ENCODE measurements at places on chromosomes 13 and 19.

GRCh38 chr13:113009743-113010509, 40.9 kb downstream of the MCF2L start:
- no peak for DNase-seq

- no peak for DNase-seq
Observed at GRCh38 chr13:99863789-99864626, 107.6 kb downstream of the ZIC5 start.

GRCh38 chr19:6728346-6728745, 7.9 kb upstream of the C3 start:
- no peak for DNase-seq

DNA sequence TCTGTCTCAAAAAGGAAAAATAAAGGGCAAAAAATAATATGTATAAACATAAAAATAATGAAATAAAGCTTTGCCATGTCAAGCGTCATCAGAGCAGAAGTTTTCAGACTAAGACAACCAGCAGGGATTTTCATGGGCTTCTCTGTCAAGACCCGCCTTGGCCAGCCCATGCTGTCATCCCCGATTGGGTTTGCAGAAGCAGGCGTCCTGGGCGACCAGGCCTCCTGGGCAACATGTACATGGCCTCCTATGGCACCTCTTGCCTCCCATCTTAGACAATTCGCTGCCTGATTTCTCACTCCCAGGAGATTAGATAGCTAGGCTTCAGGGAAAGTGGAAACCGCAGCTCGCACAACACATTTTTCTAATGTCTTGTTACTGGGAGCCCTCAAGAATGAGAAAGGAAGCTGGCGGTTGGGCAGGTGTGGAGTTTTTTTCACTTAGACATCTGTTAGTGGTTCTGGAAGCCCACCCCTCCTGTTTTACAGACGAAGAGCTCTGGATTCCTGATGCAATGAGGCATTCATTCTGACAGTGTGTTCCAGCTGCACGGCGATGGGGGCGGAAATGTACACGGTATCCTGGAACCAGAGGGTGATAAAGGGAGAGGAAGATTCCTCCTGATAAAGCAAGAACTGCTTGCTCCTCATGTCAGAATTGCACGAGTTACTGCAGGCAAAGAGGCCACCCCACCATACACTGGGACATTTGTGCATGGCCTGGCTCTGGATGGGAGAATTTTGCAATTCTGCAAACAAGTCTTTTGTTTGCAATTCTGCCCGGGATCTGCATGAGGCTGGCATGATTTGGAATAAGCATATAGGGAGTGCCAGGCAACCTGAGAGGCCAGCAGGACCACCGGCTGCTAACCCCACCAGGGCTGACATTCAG, 47.4 kb upstream of the KATNAL1 start:
- no peak for DNase-seq

DNA sequence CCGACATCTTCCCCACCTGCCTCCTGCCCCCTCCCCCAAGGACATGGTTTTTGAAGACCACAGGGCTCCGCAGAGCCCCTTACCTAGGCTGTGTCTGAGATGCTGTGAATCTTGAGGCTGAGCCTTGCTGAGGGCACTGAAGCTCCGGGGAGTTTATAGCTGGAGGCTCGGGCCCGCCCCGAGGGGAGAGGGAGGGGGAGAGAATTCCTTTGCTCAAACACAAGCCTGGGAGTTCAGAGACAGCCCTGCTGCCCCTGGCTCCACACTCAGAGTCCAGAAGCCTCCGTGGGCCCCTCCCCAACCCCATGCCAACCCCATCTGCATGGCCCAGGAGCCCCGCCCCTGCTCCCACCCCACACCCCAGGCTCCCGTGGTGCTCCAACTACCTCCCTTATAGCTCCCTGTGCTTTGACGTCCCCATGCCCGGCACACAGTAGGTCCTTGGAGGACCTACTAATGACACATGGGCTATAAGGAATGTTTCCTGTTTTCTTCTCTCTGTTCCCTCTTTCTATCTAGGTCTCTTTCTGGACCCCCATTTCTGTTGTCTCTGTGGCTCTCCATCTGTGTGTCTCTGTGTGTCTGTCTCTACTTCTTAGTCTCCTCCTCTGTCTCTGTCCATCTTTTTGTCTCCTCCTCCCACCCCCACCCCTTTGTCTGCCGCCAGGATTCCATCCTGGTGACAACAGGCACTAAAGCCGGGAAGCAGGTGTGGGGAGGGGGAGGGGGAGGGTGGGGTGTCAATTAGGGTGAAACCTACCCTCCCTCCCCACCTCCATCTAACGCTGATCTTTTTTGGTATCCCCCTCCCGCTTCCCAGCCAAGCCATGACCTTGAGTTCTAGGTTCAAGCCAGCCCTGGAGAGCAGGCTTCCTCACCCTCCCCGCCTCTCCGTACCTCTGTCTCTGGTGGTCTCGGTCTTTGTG, at the start of gene TNNT1:
TNNT1 (minus strand) TSS at position 129 of the 926 bp plus-strand sequence. CDS start 2,049 bp downstream, outside the sequence.
- DNase-seq: no peak

- DNase-seq: no peak
Observed at GRCh38 chr13:40508127-40508526, 158.3 kb downstream of the FOXO1 start.

GRCh38 chr19:7602935-7603497, 7.4 kb downstream of the CAMSAP3 start:
- DNase-seq: no peak

DNA sequence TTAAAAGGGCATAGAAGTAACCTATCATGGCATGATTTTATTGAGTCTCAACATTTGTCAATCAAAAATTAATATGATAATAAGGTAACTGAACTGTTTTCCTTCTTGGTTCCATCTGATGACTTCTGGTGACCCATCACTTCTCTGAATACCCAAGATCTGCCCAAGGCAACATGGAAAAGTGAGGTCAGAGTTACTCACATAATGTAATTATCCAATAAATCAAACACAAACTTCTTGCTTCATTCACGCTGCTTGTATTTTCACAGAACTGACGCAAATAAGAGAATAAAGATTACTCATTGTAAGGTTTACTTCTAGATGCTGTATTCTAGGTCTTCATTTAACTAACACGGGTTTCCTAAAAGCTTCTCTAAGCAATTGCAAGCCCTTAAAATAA, 361.6 kb downstream of the RBM26 start:
- DNase-seq: no peak

GRCh38 chr13:113449693-113450347, 3.5 kb downstream of the ADPRHL1 start:
- no peak for DNase-seq

DNA sequence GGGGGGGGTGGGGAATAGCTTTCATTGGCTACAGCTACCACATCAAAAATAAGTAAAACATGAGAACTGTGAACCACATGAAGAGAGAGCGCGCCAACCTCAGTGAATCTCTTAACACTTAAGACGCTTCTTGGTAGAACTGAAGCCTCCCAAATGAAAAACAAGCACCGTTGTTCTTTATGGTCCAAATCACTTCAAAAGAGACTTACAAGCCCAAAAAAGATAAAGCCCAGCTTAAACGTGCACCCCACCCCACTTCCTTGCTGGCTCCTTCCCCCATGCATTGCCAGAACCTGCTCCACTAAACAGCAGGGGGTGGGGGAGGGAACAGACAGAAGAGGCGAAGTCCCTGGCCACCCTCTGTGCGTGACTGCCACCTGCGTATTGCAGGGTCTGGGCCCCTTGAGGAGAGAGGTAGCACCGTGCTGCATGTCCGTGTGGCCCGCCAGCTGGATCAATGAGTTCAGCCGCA, 479.1 kb downstream of the FOXO1 start:
- no peak for DNase-seq

DNA sequence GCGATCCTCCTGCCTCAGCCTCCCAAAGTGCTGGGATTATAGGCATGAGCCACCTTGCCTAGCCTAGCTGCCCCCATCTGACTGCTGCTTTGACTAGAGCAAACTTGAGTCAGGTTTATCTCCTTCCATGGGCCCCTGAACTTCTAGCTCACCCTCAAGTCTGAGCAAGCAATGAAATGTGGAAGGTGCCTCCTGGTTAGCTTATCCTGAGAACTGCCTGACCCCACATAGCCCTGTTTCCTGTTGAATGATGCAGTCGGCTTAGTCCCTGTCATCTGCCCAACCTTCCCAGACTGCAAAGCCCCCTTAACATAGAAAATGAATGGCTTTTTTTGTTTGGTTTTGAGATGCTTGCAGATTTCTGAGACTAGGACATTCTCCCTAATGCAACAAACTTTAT, 8.9 kb upstream of the TMEM160 start:
- DNase-seq: no peak
